ENCODE measurements at places on chromosomes 2 and 18.

DNA sequence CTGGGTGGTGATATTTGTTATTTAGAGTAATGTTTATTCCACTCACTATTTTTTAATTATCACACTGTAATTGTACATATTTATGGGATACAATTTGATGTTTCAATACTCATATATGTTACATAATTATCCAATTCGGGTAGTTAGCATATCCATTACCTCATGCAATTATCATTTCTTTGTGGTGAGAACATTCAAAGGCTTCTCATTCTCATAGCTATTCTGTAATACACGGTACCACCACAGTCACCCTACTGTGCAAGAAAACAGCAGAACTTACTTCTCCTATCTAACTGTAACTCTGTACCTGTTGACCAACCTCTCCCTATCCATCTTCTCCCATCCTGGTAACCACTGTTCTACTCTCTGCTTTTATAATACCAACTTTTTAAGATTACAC is 4.6 kb downstream of the TBC1D8 start:
- DNase-seq: no peak

DNA sequence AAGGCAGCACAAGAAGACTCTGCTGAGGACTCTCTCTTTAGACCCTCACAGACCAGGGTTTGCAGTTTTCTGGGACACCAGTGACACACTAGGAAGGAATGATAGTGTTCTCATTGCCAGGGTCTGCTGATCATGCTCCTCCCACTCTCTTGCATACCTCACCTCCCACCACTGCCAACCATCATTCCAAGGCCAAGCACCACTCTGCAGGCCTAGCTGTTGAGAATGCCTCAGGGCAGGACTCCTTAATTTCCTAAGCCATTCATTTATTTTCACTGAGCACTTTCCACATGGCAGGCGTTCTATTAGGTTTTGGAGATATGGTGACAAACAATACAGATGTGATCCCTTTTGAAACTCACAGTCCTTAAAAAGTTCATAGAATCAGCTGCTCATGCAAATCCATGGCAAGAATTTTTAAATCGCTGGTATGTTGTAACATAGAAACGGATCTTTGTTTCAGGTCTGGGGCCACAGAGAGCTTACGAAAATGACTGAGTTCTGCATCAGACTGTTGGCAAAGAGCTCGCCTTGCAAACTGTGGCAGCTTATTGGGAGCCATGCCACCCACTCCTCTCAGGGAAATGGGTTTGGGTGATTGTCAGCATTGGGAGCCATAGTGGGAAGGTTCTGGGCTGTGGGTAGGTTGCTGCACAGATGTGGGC is 78.5 kb downstream of the XDH start:
- peak; percentile 70 for DNase-seq

- peak; percentile 89 for DNase-seq
Measured at GRCh38 chr2:15177103-15177502, 384.0 kb downstream of the NBAS start.

- DNase-seq: no peak
Measured at GRCh38 chr18:79875931-79876461, 75.5 kb downstream of the SLC66A2 start.

DNA sequence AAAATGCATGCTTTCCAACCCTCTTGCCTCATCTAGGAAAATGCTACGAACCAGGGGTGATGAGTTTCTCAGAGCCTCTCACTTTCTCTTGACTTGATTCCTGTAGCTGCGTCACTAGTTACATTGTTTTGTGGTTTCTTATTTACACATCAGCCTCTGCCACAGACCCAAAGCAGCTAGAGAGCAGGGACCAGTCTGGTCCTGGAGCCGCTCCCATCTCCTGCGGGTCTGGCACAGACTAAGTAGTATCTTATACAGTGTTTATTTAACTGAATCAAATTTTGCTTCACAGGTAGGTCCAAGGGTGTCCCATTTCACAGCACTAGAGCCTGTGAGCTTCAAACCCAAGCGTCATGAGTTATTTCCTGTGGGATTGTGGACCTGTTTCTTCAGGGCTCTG is 310.5 kb downstream of the MYCN start:
- DNase-seq: no peak

GRCh38 chr18:39935598-39935997 is 2019.4 kb upstream of the PIK3C3 start:
- DNase-seq: peak; percentile 5

GRCh38 chr18:44909191-44909719 is 228.6 kb downstream of the SETBP1 start:
- peak; percentile 1 for DNase-seq

DNA sequence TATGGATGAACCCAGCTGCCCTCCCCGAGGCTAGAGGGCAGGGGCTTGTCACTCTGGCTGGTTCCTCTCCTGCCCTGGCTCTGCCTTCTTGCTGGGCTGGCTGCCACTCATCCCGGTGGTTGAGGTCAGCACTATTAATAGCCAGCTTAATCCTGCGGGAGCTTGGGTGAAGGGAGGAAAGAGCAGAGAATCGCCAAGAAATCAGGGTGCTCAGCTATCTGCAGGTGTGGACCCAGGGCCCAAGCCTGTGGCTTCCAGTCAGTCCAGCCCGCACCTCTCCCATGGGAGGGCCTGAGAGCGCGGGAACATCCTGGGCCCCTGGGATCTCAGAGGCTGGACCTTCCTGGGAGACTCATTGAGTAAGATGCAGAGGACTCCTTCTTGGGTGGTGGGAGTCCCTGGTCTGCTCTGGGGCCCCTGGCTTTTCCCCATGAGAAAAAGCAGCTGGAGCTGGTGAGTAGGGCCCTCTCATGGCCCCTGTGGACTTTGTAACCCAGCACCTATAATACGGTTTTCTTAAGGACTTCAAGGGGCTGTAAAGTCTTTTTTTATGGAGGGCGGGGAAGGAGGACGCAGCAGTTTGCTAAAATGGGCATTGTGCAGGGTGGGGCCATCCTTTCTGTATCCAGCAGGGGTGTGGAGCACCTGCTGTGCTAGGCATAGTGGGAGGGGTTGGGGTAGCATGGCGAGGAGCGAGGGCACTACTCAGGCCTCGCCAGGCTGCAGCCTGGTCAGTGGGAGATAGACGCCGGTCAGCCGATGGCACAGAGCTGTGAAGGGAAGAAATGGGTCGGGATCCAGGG is 27.4 kb upstream of the CNNM3 start:
- peak; percentile 50 for DNase-seq

- peak; percentile 46 for DNase-seq
Measured at GRCh38 chr18:58829263-58829662, 35.4 kb upstream of the ZNF532 start.

DNA sequence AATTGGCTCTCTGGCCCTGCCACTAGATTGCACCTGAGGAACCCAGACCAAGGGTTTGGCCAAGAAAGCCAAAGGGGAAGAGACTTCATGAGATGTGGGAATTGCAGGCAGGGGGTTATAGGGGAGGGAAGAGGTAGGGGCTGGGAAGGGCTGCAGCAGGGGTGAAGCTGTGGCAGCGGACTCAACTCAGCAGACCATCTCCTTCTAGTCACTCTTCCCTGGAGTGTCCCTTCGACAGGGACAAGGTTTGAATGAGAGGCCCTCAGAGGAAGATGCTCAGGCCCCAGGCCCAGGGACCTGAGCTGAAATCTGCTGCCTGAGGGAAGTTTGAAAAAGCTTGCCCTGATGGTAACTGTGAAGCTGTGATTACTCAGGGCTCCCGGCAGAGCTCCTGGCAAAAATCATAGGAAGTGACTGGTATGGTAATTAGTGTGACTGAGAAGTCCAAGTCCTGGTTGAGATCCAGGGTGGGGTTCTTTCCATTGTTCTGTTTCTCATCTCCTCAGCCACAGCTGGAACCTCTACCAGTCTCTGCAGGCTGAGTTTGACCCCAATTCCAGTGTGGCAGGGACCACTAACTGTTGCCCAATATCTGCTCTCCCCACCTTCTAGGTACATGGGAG is 300.9 kb downstream of the CYP26B1 start:
- no peak for DNase-seq

DNA sequence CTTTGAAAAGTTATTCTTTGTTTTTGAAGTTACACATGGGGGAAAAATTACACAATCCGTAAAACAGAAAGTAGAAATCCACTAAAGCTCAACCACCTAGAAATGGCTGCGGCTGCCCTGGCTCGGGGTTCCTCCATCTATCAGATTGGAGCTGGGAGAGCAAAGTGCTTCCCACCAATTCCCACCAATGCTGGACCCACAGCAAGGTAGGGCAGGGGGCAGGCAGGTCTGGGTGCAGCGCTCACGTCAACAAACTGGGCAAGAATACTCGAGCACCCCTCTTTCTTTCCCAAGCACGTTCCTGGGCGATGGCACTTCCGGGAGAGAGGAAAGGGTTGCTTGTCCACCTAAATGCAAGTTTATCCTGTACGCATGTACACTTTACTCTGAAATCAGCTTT is 217.6 kb downstream of the NDUFA10 start:
- DNase-seq: no peak

GRCh38 chr2:239944694-239945551 is 80.2 kb downstream of the NDUFA10 start:
- no peak for DNase-seq

DNA sequence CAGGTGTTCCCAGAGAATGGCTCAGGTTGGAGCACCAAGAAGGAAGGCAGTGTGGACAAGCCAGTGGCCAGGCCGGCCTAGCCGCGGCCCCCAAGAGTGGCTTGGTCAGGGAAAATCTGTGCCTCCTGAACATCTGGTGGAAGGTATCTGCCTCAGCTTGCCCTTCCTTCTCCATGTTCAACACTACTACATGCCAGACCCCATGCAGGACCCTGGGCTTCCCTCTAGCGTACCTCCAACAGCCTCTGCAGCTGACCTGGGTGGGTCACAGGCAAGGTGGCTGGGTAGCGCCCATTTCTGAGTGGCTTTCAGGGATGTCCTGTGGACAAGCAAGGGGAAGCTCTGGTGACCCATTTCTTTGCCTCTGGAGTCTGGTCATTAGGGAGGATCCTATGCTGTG is 7.7 kb downstream of the WNT10A start:
- DNase-seq: no peak

DNA sequence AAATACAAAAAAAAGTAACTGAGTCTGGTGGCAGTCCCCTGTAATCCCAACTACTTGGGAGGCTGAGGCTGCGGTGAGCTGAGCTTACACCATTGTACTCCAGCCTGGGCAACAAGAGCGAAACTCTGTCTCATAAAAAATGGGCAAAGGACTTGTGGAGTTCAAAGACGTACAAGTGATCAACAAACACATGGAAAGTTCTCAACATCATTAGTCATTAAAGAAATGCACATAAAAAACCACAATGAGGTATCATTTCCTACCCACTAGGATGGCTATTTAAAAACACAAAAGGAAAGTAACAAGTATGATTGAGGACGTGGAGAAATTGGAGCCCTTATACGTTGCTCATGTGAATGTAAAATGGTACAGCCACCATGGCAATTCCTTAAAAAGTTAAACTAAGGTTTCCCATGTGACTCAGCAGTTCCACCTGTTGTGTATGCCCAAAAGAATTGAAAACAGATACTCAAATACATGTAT is 52.3 kb downstream of the RAB10 start:
- peak; percentile 78 for DNase-seq

- DNase-seq: no peak
Measured at GRCh38 chr18:79529991-79530390, 134.3 kb downstream of the NFATC1 start.

DNA sequence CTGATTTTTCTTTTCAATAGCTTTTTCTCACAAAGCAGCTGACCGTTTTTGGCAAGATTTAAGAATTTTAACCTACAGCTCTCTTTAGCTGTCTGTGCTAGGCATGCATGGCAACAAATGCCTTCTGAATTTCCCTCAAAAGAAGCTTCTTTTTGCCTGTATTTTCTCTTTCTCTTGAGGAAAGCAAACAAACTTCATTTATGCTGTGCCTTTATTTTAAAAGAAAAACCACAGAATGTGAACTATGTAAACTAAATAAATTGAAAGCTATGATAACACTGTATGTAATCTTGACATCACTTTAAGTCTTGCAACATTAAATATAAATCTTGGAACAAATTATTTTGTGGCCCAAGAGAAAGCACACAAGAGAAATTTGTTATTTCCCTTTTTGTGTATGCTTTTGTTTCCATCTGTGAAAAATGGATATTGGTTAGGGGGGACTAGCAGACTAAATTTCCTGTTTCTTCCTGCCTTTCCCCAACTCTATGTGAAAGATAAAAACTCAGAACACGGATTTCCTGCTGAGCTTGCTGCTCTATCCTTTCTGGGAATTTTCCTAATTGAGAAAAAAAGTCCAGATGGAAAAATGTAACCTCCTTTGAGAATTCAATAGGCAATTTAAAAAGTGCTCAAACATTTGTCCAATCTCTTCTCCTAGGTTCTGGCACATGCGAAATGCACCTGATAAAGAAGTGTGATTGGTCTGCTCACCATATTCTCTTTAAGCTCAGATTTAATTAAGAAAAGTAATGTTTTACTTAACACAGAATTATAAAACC is 20.9 kb upstream of the TFPI start:
- DNase-seq: peak; percentile 84

GRCh38 chr18:32300914-32301313 is 111.1 kb downstream of the MEP1B start:
- DNase-seq: no peak

- no peak for DNase-seq
Measured at GRCh38 chr2:187528042-187528441, 26.2 kb downstream of the TFPI start.

- no peak for DNase-seq
Measured at GRCh38 chr2:128472789-128473174, 154.1 kb upstream of the HS6ST1 start.

DNA sequence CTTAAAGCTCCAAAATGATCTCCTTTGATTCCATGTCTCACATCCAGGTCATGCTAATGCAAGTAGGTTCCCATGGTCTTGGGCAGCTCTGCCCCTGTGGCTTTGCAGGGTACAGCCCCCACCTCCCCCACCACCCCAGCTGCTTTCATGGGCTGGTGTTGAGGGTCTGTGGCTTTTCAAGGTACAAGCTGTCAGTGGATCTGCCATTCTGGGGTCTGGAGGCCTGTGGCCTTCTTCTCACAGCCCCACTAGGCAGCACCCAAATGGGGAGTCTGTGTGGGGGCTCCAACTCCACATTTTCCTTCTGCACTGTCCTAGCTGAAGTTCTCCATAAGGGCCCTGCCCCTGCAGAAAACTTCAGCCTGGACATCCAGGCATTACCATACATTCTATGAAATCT is 19.0 kb downstream of the SLC9A4 start:
- DNase-seq: no peak

- DNase-seq: no peak
Measured at GRCh38 chr18:58502628-58503027, 126.3 kb downstream of the ALPK2 start.

GRCh38 chr18:76450452-76451395 is 44.3 kb downstream of the ZNF516 start:
- peak; percentile 64 for DNase-seq

- DNase-seq: peak; percentile 64
Measured at GRCh38 chr2:143513081-143513480, 383.9 kb downstream of the ARHGAP15 start.

- DNase-seq: no peak
Measured at GRCh38 chr2:149731079-149731478, 143.5 kb upstream of the MMADHC start.

Measured in amniotic epithelial cell (primary cell).